Esophagus squamous epithelium (tissue), 5 donors: ENCODE measurements at places on chromosomes 12 and 14.

DNA sequence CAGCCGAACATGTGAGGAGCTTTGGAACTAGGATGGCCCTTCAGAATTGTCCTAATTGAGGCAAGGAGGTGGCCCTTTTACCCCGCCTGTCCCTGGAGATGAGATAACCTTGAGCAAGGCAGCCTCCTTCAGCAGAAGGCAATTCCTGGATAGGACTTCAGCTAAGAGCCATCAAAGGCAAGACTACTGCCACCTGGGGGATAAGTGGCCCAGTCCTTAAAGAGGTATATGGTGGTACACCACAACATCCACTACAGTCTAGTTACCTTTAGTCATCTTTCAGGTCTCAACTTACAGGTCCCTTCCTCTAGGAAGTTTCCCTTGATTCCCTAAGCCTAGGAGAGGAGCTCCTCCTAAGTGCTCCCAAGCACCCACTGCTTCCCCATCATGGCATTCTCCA is 204.2 kb upstream of the CDKN3 start:
- no peak for DNase-seq

GRCh38 chr14:88045705-88046104 is 40.8 kb downstream of the GPR65 start:
- no peak for DNase-seq

DNA sequence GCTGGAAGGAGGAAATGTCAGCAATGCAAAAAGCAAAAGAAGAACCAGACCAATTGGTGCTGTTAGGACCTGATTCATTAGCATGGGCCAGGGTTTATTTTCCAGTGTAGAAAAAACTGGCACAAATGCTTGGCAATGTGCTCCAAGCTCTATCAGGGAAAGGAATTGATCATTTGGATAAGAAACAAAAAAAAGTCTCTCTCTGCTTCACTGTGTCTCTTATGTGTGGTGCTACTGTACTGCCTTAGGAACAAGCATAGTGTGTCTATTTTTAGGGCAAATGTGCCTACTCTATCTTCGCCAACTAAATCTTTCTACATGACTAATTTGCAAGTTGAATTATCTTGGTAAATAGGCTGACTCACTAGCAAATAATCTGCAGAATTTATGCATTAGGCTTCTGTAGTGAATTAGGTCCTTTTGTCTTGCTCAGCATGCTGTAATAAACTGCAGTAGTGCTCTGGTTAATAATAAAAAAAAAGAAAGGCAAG is 236.7 kb downstream of the MDGA2 start:
- no peak for DNase-seq

- no peak for DNase-seq
These were observed 146.2 kb upstream of the PWP1 start for GRCh38 chr12:107539196-107539939.

GRCh38 chr12:84166812-84167211 is 745.8 kb downstream of the SLC6A15 start:
- no peak for DNase-seq

DNA sequence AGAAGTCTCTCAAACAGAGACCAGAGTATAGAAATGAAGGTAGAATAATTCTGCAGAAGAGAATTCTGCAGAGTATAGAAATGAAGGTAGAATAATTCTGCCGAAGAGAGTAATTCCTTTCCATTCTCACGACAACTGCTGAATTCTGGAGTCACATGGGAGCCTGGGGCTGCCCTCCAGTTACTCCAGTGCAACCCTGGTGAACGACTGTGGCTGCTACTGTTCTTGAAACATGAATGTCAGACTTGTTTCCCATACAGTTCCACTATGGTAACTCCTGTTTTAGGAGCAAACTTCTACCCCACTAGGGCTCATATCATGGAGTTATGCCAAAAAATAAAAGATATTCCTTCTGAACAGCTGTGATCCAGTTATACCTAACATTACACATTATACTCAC is 164.4 kb downstream of the KICS2 start:
- no peak for DNase-seq

DNA sequence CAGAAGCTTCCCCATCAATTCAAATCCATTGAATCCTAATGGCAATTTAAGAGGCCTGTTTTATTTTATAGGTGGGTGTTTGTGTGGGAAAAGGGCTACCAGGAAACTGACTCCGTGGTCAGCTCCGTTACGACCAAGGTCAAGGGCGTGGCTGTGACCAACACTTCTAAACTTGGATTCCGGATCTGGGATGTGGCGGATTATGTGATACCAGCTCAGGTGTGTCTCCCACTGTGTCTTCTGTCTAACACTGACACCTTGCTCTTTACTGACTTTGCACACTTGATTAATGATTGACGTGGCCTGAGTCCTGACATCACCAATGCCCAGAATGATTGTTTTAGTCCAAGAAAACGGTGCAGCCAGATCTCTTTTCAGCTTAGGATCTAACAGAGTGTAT is 7.1 kb downstream of the P2RX4 start:
- no peak for DNase-seq

DNA sequence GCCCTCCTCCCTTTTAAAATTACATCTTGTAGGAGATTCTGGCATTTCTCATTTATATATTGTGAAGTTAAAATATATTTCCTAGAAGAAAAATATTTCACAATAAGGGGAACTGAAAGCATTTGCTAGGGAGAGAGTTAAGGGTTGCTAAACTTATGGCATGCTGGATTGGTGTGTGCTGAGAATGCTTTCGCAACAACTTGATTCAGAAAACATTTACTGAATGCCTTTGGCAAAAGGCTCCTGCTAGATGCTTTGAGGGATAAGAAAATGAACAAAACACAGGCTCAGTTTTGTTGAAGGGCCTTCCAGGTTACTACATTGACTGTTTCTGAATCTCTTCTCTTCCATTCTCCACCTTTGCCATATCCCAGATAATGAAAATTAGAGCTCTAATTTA is 67.5 kb downstream of the DIP2B start:
- DNase-seq: no peak

DNA sequence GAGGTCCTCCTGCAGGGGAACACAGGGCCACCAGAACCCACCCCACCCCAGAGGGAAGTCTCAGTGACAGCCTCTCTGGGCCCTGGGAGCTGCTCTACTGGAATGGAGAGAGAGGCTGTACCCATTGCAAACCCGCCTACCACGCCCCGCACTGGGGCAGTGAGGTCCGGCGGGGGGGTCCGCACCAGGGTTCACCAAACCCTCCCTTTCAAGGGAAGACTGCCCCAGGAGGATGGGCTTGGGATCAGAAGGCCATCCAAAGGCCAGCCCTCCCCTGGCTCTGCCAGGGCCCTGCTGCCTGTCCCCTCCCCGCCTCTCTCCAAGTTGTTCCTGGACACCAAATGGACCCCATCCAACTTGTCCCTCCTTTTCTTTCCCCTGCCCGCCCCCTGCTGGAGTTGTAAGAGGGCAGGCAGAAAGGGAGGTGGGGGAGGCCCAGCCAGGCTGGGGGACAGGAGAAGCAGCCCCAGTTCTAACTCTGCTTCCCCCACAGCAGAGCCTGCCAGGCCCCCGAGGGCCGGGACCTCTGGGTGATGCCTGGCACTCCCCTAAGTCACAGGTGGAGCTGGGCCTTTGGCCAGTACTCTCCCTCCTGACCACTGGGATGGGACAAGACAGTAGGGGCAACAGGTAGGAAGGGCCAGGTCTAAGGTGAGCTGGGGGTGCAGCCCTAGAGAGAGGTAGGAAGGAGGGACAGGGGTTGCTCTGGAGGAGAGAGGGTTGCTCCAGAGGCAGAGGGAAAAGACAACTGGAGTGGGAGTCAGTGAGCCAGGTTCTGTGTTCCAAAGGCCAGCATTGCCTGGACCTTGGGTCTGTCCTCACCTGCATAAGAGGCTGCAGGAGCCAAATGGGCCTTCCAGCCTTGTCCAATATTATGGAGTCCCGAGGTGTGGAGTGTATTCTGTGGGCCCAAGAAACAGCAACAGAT is 3.2 kb upstream of the DIO3 start:
- DNase-seq: no peak

DNA sequence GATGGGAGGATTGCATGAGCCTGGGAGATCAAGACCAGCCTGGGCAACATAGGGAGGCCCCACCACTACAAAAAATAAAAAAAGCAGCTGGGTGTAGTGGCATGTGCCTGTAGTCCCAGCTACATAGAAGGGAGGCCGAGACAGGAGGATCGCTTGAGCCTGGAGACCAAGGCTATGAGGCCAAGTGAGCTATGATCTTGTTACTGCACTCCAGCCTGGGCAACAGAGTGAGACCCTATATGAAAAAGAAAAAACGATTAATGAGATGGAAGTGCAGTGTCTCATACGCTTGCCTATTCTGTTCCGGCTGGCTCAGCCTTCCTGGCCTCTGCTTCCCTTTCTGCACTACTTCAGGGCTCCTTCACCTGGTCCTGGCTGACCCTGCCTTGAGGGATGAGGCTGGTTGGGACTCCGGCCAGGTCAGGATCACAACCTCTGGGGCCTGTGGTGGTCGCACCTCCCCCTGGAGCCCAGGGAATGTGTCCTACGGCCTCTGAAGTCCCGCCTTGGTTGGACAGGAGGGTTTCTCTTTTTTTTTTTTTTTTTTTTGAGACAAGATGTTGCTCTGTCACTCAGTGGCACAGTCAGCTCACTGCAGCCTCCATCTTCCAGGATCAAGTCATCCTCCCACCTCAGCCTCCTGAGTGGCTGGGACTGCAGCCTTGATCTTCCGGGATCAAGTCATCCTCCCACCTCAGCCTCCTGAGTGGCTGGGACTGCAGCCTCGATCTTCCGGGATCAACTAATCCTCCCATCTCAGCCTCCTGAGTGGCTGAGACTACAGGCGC is 10.7 kb downstream of the TEDC1 start:
- DNase-seq: no peak

DNA sequence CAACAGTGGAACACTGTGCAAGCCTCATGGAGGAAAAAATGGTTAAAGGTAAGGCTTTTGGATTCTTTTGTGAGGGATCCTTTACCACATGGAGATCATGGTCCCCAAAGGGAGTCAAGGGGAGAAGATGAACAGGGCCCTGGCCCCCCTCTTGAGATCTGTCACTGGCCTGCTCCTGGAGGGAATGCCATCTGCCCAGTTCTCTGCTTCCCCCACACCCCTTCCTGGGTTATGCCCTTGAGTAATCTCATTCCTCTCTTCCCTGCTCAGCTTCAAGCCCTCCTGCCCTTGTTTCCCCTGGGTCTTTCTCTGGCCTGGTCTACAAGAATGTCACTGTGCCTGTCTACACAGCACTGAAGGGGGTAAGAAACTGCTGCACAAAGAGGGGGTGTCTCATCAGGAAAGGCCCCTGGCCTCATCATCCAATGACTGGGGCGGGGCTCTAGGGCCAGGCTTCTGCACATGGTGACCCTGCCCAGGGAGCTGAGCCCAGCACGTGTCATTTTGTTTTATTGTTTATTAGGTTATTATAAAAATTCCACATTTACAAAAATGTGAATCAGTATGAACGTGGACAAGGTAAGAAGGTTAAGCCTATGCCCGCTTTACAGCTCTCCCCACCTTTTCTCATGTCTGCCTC is 30.3 kb downstream of the PIGH start:
- no peak for DNase-seq

DNA sequence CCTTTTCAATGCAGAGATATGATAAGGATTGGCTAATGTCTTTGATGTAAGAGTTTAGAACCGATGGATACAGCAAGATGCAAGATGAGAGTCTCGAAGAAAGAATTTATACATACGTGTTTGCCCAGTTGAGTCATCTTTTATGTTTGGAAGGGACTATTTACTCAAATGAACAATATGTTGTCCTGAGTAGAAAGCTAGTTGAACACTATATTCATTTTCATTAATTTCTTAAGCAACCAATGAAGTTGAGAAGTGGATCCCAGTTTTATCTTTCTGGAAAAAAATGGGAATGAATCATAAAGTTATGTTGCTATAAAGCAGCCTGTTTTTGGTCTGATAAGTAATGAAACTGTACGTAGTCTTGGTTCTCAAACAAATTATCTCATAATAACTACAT is 1431.7 kb upstream of the FLRT2 start:
- DNase-seq: no peak

DNA sequence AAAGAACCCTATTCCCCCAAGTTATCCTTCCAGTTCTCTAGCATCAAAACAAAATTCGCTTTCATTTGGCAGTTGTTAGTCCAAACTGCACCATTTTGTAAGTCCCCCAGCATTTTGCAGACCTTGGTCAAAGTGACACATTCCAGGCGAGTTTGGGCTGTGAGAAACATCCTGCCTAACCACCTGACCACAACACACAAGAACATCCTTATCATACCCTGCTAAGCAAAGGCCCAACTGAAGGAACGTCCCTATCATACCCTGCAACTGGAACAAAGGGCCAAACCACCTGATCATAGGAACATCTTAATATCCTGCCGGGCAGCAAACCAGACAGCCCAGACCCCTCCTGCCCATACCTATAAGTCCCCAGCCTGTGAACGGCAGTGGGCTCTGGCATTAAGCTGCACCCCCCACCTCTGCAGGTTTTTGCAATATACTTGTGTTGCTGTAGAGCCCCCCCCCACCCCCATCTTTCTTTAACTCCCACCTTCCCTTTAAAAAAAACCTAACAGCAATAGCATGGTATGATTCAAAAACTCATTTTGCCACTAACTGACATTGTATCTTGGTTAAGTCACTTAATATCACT is 2.7 kb downstream of the PCNX4 start:
- no peak for DNase-seq

DNA sequence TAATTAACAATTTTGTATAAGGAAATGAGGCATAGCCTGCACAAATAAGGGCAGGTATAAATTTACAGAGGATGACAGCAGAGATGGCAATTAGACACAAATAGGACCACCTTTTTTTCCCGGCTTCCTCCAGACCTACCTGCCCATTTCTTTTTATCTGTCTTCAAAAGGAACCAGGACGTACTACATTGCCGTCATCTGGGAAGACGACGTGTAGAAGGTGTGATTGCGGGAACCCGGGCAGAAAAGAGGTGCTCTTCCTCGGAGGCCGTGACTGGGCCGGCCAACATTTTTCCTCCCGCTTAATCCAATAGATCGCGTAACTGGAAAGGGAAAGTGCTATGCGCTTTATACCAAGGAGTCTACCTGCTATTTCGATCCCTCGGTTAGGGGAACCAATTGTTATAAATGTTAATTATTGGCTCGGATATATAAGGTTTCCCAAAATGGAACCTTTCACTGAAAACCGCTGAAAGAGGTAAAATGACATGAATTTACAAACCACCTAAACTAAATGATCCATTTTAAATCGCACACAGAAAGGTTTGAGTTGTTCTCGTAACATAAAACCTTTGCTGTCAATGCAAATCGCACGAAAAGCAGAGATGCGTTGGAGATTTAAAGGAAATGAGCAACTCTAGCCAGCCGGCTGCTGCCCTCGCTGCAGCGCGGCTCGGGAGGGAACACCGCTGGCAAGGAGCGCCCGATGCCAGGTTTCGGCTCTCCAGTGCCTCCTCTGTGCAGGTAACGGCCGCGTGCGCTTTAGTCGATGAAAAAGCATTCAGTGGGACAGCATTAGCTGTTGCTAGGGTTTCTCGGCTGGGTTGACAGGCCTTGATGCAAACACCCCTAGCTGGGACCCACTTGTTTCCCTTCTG is 2.8 kb upstream of the SIX1 start:
- DNase-seq: no peak

GRCh38 chr12:3071107-3071506 is 6.1 kb upstream of the TSPAN9 start:
- DNase-seq: no peak

DNA sequence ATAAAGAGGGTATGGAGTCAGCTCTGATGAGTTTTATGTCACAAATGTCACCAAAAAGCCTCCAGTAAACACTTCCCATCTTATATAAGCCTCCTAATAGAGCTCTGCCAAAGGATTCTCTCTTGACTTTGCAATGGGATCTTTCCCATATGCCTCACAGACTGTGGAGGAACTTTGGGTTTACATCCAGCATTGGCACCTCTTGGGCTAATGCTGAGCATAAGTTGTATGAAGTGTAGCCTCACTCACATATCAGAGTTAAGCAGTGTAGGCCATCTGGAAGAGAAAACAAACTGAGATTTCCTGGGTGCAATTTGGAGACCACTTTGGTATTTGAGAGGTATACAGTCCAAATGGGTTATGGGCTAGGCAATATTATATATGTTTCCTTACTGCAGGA is 24.9 kb downstream of the EGLN3 start:
- DNase-seq: no peak
